Activated CD8-positive, alpha-beta memory T cell treated with anti-CD3 and anti-CD28 coated beads for 1 hour (primary cell): ENCODE measurements at places on chromosomes 7 and 10.
A peak's percentile ranks its signal among the peaks of the same experiment; 100 is the strongest.

DNA sequence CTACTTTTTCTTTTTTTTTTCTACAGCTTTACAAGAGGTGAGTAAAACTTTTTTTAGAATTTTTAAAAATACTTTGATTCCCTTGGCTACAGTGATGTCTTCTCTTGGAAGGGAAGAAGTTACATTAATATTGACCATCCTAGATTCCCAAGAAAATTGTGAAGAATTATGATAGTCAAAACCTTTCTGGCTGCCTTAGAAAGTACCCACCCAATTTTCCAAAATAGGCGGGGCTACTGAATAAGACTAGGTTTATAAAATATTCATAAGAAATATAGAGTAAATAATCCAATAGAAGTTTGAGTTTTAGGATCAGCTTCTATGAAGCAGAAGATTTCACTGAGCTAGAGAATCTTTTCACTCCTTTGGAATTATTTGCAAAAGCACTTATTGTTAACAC lies 3.0 kb downstream of the COL1A2 start:
- no peak for DNase-seq

- DNase-seq = no peak
Measured at GRCh38 chr7:148962823-148963582, 65.3 kb downstream of the PDIA4 start.

DNA sequence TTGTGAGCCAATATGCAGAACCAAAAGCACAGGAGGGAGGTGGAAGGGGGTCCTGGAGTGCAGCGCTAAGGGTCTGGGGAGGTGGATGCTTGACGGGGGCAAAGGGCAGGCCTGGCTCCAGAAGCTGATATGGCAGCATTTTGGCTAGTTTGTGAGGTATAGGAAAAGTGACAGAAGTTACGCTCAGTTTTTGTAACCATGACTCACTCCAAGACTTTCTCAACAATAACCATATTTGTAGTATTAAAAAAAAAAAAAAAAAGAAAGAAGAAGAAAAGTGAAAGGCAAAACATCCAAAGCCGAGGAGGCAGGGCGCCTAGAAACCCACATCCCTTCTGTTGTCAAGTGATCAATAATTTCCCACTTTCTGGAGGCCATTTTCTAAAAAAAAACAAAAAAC lies 92.3 kb downstream of the RNF216 start:
- peak; percentile 23 for DNase-seq

- no peak for DNase-seq
Measured at GRCh38 chr10:21888959-21889358, 114.6 kb downstream of the DNAJC1 start.

DNA sequence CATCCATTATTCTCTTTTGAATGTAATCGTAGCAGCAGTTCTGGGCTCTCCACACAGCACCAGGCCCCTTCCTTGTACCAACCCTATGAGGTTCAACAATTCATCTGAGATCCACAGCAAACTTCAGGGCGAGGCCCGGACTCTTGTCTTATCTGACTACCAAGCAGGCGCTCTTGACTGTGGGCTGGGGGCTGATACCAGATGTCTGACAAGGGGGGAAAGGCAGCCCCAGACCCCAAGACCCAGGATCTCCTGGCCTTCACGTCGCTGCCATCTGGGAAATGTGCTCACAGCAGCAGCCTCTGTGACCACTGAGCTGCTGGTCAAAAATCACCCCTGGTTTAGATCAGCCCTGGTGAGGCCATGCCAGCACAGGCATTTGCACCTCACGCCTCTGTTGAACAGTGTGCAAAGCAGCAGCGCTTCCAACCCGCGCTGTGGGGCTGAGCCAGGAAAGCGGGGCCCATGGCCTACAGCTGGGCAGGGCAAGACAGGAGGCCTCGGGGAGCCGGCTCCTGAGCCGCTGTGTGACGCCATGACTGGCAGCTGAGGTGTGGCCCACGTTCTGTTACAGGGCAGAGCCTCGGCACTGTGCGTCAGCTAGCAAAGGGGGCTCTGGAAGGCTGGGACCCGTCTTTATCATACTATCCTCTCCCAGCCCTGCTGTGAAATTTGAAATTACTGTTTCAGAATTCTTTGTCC lies 143.9 kb downstream of the PAXIP1 start:
- DNase-seq = no peak

DNA sequence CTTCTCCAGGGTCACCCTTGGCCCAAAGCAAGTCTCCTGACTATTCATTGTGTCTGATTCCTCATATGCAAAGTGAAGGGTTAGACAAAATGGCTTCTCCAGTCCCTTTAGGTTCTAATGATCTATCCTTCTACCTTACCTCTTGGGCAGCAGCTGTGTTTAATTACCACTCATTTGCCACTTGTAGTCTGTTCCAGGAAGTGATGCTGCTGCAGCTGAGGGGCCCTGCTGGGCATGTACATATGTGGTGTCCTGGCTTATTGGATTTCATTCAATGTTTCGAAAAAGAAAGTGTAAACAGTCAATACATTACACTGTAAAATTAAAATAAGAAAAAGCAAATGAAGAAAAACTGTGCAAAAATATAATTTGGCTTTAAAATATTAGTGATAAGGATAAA lies 36.6 kb downstream of the SCIN start:
- no peak for DNase-seq

GRCh38 chr10:123681285-123681684 lies 15.1 kb downstream of the GPR26 start:
- no peak for DNase-seq

DNA sequence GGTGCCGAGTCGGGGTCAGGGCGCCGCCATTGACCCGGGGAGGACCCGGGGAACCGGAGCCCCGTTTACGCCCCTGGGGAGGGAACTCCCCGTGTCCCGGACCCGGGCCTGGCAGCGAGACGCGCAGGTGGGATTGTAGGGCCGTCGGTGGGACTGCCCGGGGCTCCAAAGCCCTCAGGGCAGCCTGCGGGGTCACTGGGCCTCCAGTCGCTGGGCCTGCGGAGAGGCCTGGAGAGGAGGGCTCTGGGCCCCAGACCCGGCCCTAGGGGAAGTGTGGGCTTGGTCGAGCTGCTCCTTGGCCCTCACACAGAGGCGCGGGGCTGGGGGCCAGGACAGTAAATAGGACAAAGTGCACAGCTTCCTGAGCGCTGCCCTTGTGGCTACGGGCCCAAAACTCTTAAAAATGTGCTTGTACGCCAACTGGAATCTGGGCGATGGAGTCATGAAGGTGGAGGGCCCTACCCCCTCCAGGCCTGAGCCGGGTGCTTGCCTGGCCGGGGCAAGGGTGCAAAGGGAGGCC lies 657 bp downstream of the ECHDC3 start:
- DNase-seq = no peak

DNA sequence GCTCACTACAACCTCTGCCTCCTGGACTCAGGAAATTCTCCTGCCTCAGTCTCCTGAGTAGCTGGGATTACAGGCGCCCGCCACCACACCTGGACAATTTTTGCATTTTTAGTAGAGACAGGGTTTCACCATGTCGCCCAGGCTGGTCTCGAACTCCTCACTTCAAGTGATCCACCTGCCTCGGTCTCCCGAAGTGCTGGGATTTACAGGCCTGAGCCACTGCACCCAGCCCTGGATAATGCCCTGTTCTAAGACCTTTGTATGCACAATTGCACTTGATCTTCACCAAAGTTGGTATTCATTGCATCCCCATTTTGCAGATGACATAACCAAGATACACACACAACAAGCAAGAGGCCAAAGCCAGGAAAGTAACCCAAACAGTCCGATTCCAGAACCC lies 97.7 kb upstream of the CARD11 start:
- DNase-seq = no peak

- DNase-seq = no peak
Measured at GRCh38 chr7:116525298-116525912, 569 bp downstream of the CAV1 start.

DNA sequence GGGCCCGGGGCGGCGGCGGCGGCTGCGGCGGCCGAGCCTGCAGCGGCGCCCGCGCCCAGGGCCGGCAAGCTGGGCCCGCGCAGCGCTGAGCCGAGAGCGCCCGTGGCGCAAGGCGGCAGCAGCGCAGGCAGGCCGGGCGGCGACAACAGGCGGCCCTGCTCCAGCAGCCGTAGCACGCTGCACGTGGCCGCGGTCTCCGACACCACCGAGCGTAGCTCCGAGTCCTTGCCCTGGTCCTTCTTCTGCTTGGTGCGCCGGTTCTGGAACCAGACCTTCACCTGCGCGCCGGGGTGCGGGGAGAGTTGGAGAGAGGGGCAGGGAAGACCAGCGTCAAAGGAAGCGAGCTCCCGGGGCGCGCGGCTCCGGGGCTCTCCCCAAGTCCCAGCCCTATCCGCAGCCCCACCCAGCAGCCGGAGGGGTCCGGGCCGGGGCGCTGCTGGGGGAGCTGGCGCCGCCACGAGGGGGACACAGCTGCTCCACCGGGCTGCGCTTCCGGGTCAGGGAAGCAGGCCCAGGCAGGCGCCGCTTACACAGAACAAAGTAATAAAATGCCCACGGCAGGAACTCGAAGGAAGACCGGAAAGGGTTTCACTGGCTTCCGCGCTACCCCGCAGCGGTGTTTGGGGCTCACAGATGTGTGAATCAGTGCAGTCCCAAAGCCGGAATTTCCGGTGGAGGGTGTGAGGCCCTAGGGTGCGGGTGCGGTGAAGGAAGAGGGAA lies 3.6 kb downstream of the VAX1 start:
- DNase-seq = no peak

- DNase-seq = no peak
Measured at GRCh38 chr7:43495572-43495971, 87.3 kb upstream of the STK17A start.

DNA sequence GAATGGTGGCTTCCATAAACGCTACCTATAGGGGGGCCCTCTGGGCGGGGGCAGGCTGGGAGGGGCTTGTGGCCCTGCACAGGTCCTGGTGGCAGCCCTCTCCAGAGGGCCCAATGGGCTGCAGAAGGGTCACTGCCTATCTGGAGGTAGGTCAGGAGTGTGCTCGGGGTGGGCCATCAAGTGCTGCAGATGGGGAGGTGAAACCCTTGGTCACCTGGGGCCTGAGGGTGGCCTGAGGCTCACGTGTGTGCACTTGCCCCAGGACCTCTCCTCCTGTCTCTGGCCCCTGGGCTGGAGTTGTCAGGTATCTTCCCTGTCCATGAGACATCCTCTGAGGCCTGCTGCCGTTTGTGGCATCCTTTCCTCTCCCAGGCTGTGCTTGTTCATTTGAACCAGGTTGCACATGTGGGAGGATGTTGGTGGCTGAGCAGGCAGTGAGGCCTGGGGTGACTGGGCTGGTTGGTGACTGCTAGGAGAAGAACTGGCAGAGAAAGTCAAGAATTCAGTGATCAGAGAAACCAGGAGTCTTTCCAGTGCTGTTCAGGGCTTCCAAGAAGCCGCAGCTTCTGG lies 21.1 kb upstream of the SH2D4B start:
- DNase-seq = no peak

- DNase-seq = no peak
Measured at GRCh38 chr10:12241810-12242529, 46.0 kb downstream of the CDC123 start.

DNA sequence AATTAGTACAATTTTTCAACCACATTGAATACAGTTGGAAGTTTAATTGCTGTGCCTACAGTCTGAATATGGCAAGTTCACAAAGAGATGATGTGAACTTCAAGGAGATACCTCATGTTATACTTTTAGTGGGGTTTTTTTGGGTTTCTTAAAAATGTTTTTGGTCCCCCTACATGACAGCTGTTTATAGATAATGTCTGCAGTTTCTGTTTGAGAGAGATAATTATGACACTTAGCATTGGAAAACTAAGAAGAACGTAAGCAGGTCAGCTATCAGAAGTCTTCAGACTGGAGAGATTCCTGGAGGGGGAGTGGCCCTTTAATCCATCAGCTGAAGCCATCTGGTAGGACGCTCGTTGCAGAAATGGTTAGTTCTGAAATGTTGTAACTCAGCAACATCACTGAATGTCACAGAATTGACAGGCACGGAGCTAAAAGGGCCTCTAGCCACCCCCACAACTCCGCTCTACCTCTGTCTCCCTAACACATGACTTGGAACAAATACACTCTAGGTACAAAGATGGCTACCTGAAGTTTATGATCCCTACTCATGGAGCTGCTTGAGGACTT lies 29.0 kb downstream of the TIMM23 start:
- no peak for DNase-seq

DNA sequence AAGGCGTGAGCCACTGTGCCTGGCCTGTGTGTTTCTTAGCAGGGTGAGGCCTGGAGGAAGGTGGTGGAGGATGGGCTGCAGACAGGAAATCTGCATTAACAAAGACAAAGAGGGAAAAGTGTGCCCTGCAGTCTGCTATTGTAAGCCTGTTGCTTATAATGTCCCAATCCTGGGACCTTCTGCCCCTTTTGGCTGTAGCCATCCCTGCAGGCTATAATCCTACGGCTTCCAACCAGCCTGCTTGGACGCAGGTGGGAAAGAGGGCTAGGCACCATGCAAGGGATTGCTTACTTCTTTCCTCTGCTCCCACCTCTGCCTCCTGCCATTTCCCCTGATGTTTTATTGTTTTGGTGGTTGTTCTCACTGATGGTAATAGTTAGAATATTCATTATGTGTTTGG lies 434.3 kb downstream of the PLXNA4 start:
- no peak for DNase-seq

GRCh38 chr7:147298611-147299043 lies 1182.0 kb downstream of the CNTNAP2 start:
- DNase-seq = no peak

DNA sequence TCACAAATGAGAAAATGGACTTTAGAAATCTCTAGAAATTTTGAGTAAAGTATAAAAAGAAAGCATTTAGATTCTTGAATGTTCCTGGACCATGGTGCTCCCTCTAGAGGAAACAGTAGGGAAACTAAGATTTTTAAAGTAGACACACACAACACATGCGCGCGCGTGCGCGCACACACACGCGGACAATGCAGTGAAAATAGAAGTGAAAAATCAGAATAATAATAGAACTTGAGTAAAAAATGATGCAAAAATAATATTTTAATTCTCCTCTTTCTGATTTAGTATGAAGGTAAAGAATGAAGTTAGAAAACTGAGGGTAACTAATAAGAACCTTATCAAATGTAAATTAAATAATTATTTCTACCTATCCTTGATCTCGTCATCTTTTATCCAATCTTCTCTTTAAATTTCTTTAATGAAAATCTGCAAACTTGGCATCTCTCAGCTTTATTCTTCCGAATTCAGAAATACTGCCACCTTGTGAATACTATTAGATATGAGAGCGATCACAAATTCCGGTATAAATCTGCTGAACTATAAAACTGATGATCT lies 117.0 kb upstream of the AMPH start:
- DNase-seq = no peak

GRCh38 chr7:146922782-146923181 lies 806.2 kb downstream of the CNTNAP2 start:
- no peak for DNase-seq

- DNase-seq = no peak
Measured at GRCh38 chr7:38831259-38831996, 77.6 kb downstream of the VPS41 start.

DNA sequence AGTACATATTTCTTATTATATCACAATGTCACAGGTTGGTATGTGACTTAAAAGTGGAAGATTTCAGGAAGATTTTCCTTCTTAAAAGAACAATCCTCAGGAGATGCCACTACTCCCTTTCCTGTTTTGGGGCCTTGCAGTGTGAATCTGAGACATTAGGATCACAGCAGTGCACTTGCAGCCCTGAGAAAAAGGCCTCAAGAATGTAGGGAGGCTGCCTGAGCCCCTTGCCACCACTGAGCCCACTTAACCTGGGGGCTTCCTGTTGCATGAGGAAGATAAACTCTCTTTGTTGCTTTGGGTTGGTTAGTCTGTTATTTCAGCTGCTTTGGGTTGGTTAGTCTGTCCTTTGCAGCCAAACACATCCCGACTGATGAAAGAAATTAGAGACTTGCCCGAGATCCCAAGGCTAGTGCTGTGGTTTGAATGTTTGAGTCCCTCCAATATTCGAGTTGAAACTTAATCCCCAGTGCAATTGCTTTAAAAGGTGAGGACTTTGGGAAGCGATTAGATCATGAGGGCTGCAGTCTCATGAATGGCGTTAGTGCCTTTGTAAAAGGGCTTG lies 151.3 kb upstream of the SP4 start:
- DNase-seq = no peak
